Central memory CD8-positive, alpha-beta T cell (primary cell): ENCODE measurements at places on chromosomes 11 and 22.

- DNase-seq: no peak
Measured at GRCh38 chr11:16193897-16194381, 162.4 kb downstream of the SOX6 start.

GRCh38 chr11:68469642-68470041 lies 9.1 kb downstream of the PPP6R3 start:
- DNase-seq: no peak

- DNase-seq: no peak
Measured at GRCh38 chr11:107653076-107653475, 58.8 kb downstream of the SLN start.

DNA sequence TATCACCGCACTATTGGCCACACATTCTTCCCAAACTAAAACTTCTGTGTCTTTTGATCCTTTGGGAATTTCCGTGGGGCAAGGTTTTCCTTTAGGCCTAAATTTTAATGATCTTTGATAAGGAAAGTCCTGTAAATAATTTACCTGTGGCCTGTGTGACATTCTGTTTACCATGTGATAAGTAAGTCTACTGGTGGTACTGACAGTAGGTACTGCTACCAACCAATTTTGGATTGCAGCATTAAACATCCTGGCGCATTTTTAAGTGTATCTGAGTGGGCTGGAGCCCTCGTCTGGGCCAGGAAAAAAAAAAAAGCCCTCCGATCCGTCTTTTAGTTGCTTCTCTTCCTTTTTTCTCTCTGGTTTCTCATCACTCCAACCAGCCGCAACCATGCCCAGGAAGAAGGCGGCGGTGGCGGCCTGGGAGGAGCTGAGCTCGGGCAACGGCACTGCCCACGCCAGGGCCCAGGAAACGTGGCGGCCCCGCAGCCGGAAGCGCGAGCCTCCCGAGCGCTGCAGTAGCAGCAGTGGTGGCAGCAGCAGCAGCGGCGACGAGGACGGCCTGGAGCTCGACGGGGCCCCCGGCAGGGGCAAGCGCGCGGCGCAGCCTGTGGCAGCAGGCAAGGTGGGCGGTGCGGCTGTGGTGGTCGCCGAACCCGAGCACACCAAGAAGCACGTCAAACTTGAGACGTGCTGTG lies 33.6 kb downstream of the ASRGL1 start:
- no peak for DNase-seq

DNA sequence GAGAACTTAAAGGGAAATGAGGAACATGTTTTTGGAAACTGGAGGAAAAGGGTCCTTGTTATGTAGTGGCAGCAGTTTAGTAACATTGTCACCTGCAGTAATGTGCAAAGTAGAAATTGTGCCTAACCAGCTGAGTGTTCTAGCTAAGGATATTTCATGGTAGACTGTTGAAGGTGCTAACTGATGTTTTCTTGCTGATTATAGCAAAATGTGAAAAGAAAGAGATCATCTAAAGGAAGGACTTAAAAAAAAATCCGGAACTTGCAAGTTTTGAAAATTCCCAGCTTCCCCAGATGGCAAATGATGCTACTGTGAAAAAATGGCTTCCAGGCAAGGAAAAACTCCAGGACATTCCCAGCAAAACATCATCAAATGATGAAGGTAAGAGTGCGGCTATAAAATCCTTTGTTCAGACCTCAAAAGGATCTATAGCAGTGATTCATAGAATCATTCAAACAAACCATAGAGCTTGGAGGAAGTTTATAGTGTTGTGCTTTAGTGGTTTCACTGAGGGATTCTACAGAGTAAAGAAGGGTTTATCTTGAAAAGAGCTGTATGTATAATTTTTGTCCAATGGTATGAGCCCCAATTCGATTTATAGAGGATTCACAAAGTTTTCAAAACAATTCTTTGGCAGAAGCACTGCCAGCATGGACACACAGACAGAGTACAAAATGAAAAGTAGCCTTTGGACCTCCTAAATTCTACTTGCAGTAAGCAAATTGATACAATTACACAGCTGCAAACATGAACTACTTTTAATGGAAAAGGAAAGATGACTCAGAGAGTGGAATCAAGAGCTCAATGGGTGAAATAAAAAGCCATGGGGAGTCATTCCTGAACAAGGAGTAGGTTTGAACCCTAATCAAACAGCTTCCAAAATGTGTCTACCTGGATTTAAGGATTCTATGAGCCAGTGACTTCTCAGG lies 4.3 kb upstream of the TRIM44 start:
- no peak for DNase-seq

DNA sequence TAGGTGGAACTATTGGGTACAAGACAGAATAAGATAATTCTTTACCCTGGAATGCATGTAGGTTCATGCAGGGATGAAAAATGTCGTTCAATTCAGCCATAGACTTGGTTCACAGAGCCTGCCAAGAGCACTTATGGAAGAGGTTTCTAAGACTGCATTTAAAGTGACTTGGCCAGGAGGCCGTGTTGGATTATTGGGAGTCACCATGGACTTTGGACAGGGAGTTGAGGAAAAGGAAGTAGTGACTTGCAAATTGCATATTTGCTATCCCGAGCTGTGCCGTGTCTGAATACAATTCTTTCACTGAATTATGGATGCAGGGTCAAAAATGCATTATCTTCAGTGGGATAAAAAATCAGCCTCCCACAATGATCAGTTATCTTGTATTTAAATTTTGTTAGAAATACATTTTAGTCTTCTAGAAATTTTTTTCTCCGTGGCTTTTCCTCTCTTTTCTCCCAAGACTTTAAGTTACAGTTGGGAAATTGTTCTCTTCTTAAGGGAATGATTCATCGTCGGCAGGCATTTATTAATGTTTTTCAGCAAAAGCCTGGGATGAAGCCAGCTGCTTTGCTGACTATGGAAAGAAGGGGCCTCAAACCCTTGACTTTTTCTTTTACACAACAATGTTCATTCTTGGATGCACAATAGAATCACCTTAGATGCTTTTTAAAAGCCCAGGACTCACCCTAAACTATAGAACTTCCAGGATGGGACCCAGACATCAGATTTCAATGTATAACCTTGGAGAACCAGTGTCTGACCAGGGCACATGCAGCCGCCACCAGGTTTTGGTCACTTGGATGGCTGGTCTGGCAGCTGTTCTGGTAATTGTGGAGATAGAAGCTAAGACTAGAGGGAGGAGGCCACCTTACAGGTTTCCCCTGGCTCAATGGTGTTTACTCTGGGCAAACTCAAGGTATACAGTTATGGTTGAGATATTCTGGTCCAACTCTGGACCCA lies 70.8 kb downstream of the FAT3 start:
- no peak for DNase-seq

GRCh38 chr11:66864172-66864901 lies 7.5 kb downstream of the LRFN4 start:
- DNase-seq: no peak

DNA sequence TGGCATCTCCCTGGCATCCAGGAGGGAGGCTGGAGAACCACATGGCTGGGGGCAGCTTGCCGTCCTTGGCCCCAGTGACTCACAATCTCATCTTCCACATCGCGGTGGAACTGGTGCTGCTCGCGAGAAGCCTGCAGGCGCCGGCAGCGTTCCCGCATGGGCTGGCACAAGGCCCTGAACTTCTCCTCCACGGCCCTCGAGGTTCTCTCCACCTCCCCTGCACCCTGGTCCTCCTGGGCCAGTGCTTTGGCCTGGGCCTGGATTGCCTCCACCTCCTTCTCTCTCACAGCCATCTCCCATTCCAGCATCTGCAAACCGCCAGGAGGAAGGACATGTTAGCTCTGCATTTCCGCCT lies 16.3 kb upstream of the RBM4B start:
- DNase-seq: no peak

GRCh38 chr22:31333641-31334040 lies 12.5 kb downstream of the PATZ1 start:
- DNase-seq: no peak

GRCh38 chr22:49994361-49995040 lies 18.1 kb downstream of the IL17REL start:
- no peak for DNase-seq

GRCh38 chr11:68342459-68343158 lies 30.2 kb downstream of the LRP5 start:
- DNase-seq: no peak

DNA sequence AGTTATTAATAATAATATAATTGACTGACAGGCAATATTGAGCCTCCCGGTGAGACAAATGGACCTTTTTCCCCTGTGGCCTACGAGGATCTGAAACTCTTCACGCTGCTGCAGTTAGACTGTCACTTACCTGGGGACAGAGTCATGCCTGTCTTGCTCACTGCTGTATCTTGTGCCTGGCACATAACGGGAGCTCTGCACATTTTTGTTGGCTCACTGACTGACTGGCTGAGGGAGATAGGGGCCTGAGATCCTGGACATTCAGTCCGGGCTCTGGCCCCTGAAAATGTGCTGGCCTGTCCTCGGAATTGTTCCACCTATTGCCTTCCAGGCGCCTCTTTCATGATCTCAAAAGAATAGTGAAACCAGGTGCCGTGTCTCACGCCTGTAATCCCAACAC lies 743 bp upstream of the CD3D start:
- no peak for DNase-seq

DNA sequence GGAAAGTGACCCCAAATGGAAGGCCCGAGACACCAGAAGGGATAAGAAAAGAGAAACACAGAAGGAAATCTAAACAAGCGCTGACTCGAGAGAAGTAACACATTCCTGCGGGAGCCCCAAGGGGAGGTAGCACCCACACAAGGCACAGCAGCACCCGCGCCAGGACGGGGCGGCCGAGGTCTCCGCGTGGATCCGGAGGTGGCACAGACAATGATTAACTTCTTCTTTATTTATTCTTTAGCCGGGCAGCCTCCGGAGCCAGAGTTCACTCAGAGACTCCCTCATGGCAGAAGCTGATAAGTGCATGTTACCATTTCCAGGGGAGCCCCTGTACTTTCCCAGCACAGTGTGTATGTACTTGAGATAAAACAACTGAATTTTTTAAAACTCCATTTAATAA lies 5.1 kb downstream of the TOLLIP start:
- DNase-seq: no peak

GRCh38 chr11:126542334-126543015 lies 187.0 kb downstream of the ST3GAL4 start:
- no peak for DNase-seq

- no peak for DNase-seq
Measured at GRCh38 chr11:80873310-80873999, 1432.6 kb upstream of the TENM4 start.

DNA sequence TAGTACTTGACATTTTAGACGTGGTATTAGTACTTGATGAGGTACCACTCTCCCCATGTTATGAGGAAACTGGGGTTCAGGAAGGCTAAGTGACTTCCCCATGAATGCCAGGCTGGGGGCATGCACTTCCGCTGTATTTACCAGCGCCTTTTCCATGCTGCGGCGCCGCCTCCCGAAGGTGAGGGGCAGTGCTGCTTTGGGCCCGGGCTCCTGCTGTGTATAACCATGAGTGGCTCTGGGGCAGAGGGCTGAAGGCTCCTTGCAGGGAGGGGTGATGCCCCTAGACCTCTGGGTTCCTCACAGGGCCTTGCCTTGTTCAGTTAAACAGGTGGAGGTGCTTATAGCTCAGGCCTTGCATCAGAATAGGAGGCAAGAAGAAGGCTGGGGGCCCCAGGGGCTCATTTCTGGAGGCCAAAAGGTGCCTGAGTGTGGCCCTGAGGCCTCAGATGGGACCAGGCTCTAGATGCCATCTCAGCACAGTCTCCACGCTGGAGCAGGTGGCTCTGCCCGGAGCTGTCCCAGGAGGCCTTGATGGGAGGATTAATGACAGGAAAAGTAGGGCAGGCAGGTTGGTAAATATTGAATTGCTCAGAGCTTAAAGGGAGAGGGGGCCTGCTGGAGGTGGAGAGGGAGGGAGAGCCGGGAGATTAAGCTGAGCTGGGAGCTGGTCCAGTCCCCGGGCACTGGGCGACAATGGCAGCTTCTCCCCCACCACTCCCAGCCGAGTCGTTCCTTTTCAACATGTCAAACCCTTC lies 129.6 kb downstream of the CEP164 start:
- no peak for DNase-seq

GRCh38 chr11:65170058-65170534 lies at the start of gene SPDYC:
Gene SPDYC, plus strand, starts transcription at chr11:65170233. Its CDS starts 1,125 bp downstream, at chr11:65171358.
- no peak for DNase-seq

DNA sequence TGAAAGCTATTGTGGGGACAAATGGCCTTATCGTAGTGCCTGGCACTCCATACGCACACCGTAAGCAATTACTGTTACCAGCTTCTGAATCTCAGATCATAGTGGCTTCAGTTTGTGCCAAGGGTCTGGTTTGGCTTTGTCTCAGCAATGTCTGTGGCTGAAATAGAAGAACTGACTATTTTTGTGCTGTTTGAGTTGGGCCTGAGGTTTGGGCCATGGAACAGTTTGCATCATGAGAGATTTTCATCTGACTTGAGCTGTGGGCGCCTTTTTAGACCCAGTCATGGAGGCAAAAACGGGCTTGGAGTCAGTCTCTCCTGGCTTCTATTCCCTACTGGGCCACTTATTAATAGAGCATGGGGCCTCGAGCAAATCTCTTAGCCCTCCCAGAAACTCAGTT lies 121.1 kb upstream of the CRYBB3 start:
- no peak for DNase-seq

DNA sequence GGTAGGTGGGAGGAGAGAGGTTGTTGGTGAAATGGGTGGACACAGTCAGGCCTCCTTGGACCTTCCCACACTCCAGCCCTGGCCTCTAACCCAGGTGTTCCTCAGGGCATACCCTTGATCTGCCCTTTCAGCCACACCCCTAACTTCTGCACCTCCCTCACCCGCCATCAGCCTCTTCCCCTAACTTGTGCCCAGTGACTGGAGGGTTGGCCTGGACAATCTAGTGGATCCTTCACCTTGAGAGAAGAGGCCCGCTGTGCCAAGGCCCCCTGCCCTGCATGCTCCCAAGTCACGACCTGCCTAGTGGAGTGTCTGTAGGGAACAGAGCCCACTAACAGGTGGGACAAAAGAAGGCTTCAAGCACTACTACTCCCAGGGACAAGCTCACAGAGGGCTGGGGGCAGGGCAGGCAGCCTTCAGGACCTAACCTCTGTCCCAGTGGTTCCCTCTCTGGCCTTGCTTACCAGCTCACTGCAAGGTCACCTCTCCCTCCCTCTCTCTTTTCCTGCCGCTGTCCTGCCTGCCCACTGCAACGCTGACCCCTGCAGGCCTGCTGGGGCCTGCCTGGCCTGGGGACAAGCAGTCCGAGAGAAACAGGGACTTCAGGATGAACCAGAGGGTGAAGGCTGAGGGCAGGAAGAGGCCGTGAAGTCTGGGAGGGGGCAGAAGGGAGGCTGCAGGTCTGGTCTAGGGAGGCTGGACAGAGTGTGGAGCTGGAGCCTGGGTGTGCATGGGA lies 3.3 kb downstream of the SYT7 start:
- DNase-seq: no peak

GRCh38 chr11:118524757-118525470 lies 2.4 kb upstream of the TTC36 start:
- no peak for DNase-seq

- DNase-seq: no peak
Measured at GRCh38 chr11:69280451-69280850, 13.5 kb upstream of the MYEOV start.
